H1 (cell line): ENCODE measurements at places on chromosomes 5 and 9. TPM values are rescaled to one million over a fixed set of nuclear protein-coding genes. Genes with fewer than 3 reads are reported as not detected.

The LCN15 gene
- polyA plus RNA-seq = 0.08 and 0.25 TPM in 2 replicates

The MPDZ gene
- polyA plus RNA-seq = 12.0 and 14.6 TPM in 2 replicates

The NR5A1 gene
- 0.29 and 0.74 TPM in 2 replicates for polyA plus RNA-seq

The CHSY3 gene
- polyA plus RNA-seq = 0.24 and 0.28 TPM in 2 replicates

The STKLD1 gene
- 0.26 and 0.55 TPM in 2 replicates for polyA plus RNA-seq

The UCK1 gene
- polyA plus RNA-seq = 42.0 and 47.0 TPM in 2 replicates

The BRINP1 gene
- polyA plus RNA-seq = 19.3 and 19.5 TPM in 2 replicates

The CEP72 gene
- polyA plus RNA-seq = 13.1 and 13.2 TPM in 2 replicates

The FBP2 gene
- polyA plus RNA-seq = not detected in 2 replicates

The SAPCD2 gene
- polyA plus RNA-seq = 12.7 and 17.3 TPM in 2 replicates

The HMCN2 gene
- 5.0 and 8.3 TPM in 2 replicates for polyA plus RNA-seq

The HSPB3 gene
- not detected in 2 replicates for polyA plus RNA-seq

The EIF4E1B gene
- 1.3 and 1.9 TPM in 2 replicates for polyA plus RNA-seq

The AGTPBP1 gene
- polyA plus RNA-seq = 10.0 and 13.4 TPM in 2 replicates

The OR1J2 gene
- polyA plus RNA-seq = not detected in 2 replicates

The CENPP gene
- polyA plus RNA-seq = 2.2 and 2.7 TPM in 2 replicates

The ADAM19 gene
- 6.5 and 7.3 TPM in 2 replicates for polyA plus RNA-seq

The MORN5 gene
- not detected in 2 replicates for polyA plus RNA-seq

The CORO2A gene
- polyA plus RNA-seq = 13.7 and 15.3 TPM in 2 replicates

The ZFYVE16 gene
- 2.8 and 3.6 TPM in 2 replicates for polyA plus RNA-seq
